ENCODE measurements at places on chromosomes 1 and 21.

DNA sequence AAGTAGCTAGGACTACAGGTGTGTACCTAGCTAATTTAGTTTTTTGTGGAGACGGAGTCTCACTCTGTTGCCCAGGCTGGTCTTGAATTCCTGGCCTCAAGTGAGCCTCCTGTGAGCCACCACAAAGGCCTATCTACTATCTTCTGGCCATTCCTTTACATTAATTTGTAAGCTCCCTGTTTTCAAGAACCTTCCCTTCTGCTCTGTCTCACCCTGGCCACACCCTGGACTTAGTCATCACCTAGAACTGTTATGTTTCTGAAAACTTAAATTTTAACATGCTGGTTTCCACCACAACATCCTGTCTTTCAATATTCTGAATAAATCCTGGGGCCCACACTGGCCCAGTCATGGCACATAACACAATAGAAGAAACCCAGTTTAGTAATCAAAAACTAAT is 4.9 kb upstream of the B4GALT3 start:
- peak; percentile 77 for DNase-seq

DNA sequence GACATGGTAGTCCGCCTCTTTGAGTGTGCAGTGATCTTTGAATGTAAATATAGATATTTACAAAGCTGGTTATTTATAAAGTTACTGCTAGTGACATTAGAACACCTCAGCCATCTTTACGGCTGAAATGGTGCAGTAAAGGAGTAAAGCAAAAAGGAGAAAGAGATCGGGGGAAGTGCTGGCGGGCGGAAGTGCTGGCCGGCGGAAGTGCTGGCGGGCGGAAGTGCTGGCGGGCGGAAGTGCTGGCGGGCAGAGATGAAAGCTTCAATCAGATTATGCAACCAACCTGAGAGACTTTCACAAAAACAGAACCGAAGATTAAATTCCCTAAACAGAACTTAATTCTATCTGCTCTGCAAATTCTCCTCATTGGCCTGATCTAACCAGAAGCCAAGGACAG is 1.4 kb upstream of the OR14A16 start:
- DNase-seq: no peak

DNA sequence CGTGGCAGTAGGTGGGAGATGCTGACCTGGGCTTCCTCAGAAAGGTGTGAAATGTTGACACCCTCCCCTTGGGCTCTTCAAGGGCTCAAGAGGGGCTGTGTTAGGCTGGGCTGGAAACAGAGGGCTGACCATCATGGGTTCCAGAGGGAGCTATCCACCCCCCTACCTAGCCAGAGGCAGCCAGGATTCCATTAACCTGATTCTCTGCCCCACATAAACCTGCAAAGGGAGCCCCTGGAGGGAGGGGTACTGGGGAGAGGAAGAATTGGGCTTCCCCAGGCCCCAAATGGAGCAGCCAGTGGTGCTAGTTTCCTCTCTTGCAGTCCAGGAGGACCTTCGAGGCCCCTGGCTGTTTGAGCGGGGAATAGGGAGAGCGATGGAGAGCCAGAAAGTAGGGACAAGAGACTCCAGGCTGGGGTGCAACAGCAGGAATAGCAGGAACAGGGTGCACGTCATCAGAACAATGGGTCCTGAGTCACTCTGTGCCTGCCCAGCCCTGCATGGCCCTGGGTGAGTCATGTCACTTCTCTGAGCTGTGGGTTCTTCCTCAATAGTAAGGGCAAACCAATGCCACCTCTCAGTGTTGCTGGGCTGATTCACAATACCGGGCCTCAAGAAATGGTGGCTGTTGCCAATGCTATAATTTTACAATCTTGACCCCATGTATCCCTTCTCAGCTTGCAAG is 121.2 kb downstream of the EPHB2 start:
- DNase-seq: no peak

- DNase-seq: peak; percentile 33
These were observed 56.2 kb downstream of the FCRL5 start for GRCh38 chr1:157496121-157496526.

GRCh38 chr1:19035377-19036040 is 79.0 kb upstream of the IFFO2 start:
- DNase-seq: no peak

DNA sequence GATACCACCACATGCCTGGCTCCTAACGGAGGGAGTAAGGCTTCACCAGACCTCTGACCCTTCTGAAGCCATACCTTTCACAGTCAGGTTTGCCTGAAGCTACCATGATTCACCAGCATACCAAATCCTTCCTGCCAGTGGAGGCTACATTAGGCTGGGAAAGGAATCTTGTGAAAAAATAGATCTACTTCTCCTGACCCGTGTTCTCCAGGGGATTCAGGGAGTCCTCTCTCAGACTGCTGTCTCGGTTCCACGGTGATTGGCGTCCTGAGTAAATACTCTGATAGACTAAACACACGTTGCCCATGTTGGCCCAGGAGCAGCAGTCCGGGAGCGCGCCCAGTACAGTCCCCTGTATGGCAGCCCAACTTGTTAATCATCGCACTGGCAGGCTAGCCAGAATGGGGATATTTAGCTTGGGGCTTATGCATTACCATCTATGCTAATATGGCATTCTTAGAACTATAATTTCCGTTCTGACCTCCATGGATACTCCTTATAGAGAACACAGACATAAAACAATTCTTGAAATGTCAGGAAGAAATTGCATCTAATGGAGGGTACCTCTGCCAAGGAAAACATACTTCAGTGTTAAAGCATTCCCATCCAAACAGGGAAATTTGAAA is 173.2 kb downstream of the ROR1 start:
- no peak for DNase-seq

DNA sequence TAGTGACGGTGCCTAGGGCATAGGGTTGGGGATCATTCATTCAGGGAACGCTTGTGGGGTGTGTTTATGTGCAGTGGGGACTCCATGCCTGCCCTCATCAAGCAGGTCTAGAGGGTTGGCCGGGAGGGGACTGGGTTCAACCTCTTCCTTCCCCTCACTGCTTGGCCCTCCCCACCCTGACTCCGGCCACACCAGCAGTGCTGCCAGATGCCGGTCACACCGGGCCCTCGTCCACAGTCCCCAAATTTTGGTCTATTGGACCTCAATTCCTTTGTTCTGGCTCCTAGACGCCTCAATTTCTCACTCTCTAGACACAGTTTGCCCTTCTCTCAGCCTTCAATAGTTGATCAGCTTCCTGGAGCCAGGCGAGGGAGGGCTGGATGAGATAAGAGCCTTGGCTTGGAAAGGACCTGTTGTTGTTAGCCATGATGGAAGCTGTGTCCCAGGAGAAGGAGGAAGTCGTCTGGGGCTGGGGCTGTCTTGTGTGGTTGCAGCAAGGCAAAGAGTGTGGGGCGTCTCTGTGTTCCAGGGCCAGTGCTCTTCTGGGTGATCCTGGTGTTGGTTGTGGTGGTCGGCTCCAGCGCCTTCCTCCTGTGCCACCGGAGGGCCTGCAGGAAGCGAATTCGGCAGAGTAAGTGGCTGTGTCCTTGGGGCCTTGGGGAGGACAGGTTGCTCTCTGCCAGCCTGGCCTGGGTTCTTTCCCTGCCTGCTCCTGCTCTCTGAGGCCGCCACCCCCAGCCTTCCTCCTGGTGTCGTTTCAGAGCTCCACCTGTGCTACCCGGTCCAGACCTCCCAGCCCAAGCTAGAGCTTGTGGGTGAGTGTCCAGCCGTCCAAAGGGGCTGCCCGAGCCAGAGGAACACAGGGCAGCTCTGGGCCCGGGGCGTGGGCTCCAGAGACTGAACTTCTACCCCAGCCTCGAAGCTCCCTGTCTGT is 41.1 kb upstream of the TNFRSF1B start:
- DNase-seq: no peak

DNA sequence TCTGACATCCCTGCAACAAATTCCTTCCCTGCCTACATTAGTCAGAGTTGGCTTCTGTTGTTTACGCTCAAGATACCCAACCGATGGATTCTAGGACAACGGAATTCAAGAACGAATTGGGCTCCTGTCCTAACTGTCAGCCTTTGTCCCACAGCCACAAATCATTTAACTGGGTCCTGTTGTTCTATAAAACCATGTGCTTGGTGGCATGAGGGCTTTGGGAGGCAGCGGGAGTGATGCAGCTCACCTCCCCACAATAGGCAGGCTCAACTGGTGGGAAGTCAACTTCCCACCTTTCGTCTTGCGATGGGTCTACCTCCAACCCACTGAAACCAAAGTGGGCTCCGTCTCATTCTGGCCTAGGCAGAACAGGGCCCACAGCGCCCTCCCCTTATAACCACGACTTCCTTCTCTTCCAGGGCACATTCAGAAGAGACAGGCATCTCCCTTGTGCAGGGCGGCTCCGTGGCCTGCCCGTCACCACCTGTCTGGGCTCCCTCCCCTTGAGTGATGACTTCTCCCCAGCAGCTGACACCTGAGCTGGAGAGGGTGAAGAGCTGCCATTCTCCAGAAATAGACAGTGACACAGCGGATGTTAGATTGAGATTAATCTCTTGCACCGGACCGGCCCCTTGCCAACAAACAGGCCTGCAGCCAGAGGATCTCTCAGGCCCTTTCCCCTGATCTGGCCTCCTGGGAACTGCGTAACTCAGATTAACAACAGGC is 26.5 kb downstream of the LRRC38 start:
- DNase-seq: no peak

- DNase-seq: peak; percentile 59
These were observed 19.7 kb upstream of the DIPK1A start for GRCh38 chr1:92980732-92981647.

GRCh38 chr21:44871576-44872269 is 1.8 kb downstream of the PTTG1IP start:
- peak; percentile 62 for DNase-seq

- no peak for DNase-seq
These were observed 302.0 kb upstream of the ADGRL2 start for GRCh38 chr1:81498471-81499462.

- no peak for DNase-seq
These were observed 135.2 kb downstream of the PSMG1 start for GRCh38 chr21:39048064-39048463.

GRCh38 chr1:194903524-194903923 is 1704.7 kb downstream of the KCNT2 start:
- DNase-seq: no peak

DNA sequence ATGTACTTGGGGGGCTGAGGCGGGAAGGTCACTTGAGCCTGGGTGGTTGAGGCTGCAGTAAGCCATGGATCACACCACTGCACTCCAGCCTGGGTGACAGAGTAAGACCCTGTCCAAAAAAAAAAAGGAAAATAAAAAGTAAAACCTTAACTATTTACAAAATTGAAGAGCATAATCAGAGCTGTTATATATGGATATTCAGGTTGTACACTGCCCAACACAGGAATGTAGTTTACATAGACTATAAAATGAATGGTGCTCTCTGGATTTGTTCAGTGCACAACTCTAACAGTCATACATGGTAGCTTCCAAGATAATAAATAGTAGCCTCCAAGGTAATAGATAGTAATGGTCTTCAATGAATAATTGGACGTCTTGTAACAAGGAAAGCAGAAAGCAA is 22.6 kb upstream of the SRSF10 start:
- DNase-seq: no peak

- no peak for DNase-seq
These were observed 74.6 kb downstream of the DISP1 start for GRCh38 chr1:222889440-222889839.

DNA sequence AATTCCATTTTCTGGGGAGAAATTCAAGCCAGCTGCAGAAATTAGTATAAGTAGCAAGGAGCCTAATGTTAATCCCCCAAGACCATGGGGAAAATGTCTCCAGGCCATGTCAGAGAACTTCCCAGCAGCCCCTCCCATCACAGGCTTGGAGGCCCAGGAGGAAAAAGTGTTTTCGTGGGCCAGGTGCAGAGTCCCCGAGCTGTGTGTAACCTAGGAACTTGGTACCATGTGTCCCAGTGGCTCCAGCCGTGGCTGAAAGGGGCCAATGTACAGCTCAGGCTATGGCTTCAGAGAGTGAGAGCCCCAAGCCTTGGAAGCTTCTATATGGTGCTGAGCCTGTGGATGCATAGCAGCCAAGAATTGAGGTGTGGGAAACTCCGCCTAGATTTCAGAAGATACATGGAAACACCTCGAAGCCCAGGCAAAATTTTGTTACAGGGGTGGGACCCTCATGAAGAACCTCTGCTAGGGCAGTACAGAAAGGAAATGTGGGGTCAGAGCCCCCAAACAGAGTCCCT is 286.3 kb downstream of the MATN1 start:
- no peak for DNase-seq

- no peak for DNase-seq
These were observed 97.8 kb upstream of the ADGRL2 start for GRCh38 chr1:81702903-81703302.

- DNase-seq: peak; percentile 5
These were observed 101.1 kb upstream of the JUN start for GRCh38 chr1:58884706-58885661.

DNA sequence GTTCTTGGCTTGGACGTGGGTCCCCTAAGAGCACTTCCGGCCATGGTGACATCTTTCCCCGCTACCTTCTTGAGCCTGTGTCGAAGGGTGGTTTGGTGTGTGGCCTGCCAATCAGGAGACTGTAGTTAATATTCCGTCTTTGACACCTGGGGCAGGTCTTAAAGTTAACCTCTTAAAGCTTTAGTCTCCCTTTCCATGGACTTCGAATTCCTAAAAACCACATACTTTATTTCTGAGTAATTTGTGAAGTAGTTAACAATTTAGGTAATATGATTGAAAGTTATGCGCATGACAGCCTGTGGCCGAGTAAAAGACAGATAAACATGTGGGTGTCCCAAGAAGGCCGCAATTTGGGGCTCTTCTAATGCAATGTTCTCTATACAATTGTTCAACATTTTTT is 10.2 kb upstream of the RAB29 start:
- DNase-seq: no peak

GRCh38 chr1:43265431-43265830 is 4.4 kb upstream of the TMEM125 start:
- no peak for DNase-seq

- peak; percentile 12 for DNase-seq
These were observed 59.6 kb downstream of the USP24 start for GRCh38 chr1:55155522-55155921.

DNA sequence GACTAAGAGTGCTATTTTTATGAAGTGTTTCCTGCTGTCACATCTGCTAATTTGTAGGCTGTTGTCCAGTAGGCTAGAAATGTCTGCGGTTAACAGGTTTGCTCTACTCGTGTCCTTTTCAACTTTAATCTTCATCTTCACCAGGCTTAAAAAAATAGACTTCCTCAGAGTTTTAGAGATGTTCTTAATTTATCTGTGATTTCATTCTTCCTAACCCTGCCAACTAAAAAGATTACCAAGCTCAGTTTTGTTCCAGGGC is 66.8 kb downstream of the SASS6 start:
- DNase-seq: no peak

DNA sequence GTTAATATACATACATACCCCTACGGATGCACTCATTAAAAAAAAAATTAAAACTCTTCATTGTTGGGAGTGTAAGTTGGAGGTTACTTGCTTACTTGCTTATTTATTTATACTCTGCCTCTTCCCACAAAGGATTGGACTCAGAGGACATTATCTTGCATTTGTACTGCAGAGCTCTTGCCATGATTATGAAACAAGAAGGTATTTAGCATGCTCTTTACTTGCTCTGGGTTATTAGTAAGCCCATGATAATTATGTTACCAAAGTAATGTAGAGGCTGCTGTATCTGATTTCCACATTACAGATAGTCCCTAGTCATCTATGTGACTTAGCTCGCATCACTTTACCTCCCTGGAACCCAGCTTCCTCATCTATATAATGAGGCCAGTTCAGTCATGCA is 355.1 kb upstream of the PTBP2 start:
- no peak for DNase-seq

GRCh38 chr1:160569806-160570205 is 9.5 kb downstream of the CD84 start:
- DNase-seq: no peak

GRCh38 chr1:26747048-26747447 is 40.7 kb upstream of the PIGV start:
- DNase-seq: no peak

- no peak for DNase-seq
These were observed 80.4 kb downstream of the NPHP4 start for GRCh38 chr1:5911871-5912271.

Measured in CD4-positive, alpha-beta T cell treated with Interleukin-17A for 4 hours (primary cell).